Stimulated activated CD4-positive, alpha-beta T cell treated with anti-CD3 and anti-CD28 coated beads, TNF-alpha, amount 100 ng/mL, for 48 hours (primary cell): ENCODE measurements at places on chromosomes 5 and 9.

DNA sequence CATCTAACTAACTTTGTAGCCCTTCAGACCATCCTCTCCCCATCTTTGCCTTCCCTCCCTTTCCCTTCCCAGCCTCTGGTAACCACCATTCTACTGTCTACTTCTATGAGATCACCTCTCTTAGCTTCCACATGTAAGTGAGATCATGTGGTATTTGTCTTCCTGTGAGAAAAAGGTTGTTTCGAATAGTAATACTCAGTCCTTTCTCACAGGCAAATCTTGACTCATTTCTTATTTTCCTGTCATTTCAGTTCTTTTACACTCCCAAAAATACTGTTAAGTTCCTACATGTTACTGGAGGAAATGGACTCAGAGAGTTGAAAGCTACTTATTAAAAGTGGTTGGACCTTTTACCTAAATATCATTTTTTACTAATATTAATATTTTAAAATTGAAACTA is 82.1 kb downstream of the SLF1 start:
- DNase-seq, result no peak

DNA sequence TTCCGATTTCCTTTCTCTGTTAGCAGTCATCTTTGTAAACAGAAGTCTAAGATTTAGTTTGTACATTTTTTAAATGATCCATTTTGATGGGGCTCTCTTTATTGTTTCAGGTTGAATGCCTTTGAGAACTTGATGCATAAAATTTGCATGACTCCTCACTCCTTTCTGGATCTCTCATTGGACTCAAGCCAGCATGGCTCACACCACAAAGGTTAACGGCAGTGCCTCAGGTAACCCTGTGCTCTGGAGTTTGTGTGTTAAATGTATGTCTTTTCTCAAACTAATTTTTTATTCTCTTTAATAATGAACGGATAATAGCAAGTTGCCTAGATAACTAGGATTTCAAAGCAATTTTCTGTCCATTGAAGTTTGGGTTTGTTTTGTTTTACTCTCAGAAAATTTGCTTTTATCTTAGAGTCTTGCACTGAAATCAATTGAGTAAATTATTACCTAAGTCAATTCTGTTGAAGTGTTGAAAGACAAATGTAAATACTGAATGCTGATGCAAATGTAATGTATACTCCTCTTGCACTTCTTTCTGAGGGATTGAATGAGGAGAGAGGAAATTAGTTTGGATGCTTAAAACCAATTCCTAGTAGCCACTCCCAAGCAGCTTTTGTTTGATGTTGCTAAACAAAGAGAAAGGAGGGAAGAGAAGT is 164.6 kb upstream of the DMRT1 start:
- no peak for DNase-seq

GRCh38 chr5:64958757-64959391 is 190.1 kb downstream of the CWC27 start:
- DNase-seq, result no peak

DNA sequence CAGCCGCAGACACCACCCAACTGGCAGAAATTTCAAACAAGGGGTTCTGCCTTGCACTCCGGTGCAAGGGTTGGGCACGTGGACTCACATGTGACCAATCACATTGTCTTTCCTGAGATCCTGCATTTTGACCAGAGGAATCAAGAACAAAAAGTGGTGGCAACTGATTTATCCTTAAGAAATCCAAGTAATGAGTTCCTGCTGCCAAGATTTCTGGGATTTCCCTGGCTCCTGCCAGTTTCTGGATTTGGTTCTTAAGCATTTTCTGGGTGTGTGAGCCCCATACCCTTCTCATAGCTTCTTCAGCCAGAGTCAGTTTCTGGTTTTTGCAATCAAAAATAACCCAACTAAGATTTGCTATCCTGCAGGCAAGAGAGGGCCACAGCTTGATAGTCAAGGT is 17.4 kb upstream of the KCNIP1 start:
- DNase-seq, result no peak

DNA sequence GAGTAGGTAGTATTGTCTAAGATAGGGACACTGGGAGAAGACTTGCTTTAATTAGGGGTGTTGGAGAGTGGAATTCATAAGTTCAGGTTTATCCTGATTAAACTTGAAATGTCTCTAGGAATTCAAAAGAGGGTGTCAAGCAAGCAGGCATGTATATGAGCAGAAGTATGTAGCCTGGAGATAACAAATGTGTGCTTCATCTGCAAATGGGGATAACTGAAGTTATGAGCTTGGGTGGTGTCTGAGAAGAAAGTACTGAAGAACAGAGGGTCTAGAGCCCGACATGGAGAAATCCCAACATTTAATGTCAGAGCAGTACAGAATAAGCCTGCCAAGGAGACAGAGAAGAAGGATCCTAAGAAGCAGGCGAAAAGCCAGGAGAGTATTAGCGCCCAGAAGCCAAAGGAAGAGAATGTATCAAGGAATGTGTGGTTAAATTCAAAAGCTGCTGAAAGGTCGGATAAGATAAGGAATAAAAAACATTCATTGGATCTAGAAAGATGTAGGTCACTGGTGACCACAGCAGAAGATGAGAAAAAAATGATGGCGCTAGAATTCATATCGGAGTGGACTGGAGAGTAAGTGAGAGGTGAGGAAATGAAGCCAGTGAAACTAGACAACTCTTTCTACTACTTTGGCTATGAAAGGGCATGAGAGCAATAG is 401.5 kb upstream of the PIK3R1 start:
- DNase-seq, result no peak

- DNase-seq, result no peak
Observed at GRCh38 chr5:75363726-75364495, 26.9 kb downstream of the HMGCR start.

DNA sequence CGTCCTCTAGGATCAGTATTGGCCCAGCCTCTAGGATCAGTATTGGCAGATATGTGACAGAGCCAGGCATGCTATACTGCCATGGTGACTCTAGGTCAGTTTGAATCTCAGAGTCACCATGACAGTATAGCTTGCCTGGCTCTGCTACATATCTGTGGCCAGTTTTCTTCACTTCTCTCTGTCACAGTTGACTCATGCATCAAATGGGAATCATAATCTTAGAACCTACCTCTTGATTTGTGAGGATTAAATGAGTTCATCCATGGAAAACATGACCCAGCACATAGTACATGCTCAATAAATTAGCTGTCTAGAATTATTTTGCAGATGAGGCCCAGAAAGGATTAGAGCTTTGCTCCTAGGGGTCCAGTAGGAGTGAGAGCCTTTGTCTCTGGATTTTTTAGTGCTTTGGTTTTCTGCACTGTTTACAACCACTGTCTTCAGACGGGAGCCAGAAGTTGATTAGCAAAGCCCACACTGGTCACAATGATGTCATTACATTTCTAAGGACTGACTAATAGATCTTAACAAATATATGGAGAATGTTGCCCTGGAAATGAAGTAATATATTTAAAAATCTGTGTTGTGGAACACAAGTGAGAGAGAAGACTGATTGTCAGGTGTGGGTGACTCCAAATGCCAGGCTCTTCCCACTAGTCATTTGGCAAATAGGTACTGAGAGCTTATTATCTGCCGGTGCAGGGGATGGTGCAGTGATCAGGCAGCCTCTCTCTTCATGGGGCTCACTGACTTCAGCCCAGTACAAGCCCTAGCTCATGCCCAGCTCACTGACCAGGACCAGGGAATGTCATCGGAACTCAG is 76.0 kb downstream of the COL15A1 start:
- DNase-seq, result no peak

DNA sequence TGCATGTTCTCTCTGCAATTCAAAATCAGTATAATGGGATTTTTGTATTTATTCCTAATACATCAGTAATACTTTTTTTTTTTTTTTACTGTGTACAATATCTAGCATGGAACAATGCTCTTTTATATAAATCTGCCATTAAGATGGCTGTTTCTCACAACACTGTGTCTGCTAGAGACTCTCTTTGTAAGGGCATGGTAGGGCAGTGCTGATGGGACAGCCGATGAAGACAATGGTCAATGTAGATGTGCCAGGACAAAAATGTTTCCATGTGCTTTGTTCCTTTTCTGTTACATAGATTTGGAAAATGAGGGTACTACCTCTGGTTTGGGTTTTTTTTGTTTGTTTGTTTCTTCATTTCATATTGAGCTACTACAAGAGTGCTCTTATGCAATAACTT is 95.3 kb upstream of the ITGA2 start:
- DNase-seq, result no peak

DNA sequence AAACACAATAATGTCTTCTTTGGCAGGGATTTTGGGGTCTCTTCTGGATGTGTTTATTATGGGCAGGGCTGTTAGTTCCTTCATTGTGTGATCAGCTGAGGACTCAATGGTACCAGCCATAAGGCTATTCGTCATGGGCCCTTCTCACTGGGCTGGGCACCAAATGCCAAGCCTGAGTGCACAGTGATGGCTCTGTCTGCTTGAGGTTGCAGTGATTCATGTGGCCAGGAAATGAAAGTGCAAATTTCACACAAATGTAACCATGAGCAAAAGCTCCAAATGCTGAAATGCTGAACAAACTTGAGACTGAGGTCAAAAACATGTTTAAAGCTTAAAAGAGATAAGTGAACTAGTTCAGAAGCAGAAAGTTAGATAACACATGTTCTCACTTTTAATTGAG is 191.0 kb downstream of the TARS1 start:
- no peak for DNase-seq

DNA sequence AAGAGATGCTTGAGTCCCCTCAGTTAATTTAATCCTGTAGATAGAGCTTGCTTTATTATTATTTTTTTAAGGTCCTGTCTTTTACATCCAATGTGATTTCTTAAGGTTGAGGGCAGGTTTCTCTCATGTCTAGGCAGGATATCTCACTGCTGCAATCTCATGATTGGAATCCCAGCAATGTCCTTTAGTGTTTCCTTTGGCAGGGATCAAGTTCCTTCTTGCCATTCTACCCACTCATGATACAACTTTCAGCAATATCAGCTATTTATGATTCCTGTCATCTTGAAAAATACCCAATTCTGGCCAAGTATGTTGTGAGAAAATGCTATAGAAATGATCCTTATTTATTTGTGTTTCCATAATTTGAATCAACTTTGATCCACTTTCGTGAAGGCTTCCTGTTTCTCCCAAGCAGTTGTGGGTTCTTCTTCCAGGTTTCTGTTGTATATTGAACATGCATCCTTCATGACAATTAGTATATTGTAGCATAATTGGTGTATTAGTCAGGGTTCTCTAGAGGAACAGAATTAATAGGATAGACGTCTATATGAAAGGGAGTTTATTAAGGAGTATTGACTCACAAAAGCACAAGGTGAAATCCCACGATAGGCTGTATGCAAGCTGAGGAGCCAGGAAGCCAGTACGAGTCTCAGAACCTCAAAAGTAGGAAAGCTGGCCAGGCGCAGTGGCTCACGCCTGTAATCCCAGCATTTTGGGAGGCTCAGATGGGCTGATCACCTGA is 18.4 kb upstream of the VPS13A start:
- DNase-seq, result no peak

GRCh38 chr9:34566972-34567371 is 22.6 kb downstream of the CNTFR start:
- no peak for DNase-seq

GRCh38 chr5:13063088-13063487 is 881.4 kb downstream of the DNAH5 start:
- no peak for DNase-seq

- DNase-seq, result no peak
Observed at GRCh38 chr5:140113180-140113698, 670 bp upstream of the PURA start.

- DNase-seq, result no peak
Observed at GRCh38 chr9:7286101-7286500, 513.5 kb downstream of the DMAC1 start.

GRCh38 chr5:112419164-112419985 is at the start of gene EPB41L4A:
Gene EPB41L4A, minus strand, starts transcription at chr5:112419277. Its CDS starts 238 bp downstream, at chr5:112419039.
- no peak for DNase-seq

DNA sequence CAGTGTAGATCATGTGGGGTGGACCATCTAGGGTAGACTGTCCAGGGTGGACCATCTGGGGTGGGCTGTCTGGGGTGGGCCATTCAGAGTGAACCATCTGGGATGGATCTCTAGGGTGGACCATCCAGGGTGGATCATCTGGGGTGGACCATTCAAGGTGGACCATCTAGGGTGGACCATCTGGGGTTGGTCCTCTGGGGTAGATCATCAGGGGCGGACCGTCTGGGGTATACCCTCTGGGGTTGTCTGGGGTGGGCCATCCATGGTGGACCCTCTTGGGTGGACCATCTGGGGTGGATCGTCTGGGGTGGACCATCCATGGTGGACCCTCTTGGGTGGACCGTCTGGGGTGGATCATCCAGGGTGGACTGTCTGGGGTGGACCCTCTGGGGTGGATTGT is 64.3 kb downstream of the KCNT1 start:
- DNase-seq, result no peak

DNA sequence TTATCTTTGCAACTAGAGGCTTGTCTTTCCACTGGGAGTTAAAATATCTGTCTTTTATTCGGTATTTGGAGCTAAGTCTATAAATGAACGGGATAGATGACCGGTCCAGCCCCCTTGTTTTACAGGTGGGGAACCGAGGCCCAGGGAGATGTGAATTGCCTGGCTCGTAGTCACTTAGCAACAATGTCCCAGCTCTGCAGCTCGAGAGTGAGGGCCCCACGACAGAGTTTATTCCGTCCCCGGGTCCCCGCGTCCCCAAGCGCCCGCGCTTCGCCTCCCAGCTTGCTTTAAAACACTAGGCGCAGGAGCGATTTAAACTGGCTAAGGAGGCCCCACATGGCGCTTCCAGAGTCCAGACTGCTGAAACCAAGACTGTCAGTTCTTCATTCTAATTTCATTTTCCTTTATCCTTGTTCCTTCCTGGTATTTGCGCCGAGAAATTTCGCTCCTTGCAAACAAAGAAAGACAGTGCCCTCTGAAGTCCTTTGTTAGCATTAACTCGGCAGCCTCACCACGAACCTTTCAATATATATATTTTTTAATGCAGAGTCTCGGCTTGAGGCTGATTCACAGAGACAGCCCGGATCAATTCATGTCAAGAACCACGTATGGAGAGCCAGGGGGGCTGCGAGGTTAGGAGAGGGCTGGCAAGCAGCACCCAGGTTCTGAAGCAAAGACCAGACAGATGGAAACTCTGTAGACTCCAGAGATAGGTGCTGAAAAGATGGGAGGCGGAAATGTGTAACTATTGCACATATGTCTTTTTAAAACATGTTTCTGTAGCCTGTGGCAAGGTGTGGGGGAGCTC is 1.4 kb upstream of the ENC1 start:
- no peak for DNase-seq

- no peak for DNase-seq
Observed at GRCh38 chr9:114701988-114702387, 20.0 kb upstream of the TEX48 start.

GRCh38 chr9:93209097-93209496 is 25.2 kb downstream of the WNK2 start:
- no peak for DNase-seq

- DNase-seq, result no peak
Observed at GRCh38 chr5:34738381-34738780, 82.3 kb downstream of the RAI14 start.

- no peak for DNase-seq
Observed at GRCh38 chr9:81591791-81592190, 97.6 kb downstream of the TLE1 start.

- DNase-seq, result no peak
Observed at GRCh38 chr9:122961139-122961538, 20.3 kb downstream of the RABGAP1 start.

DNA sequence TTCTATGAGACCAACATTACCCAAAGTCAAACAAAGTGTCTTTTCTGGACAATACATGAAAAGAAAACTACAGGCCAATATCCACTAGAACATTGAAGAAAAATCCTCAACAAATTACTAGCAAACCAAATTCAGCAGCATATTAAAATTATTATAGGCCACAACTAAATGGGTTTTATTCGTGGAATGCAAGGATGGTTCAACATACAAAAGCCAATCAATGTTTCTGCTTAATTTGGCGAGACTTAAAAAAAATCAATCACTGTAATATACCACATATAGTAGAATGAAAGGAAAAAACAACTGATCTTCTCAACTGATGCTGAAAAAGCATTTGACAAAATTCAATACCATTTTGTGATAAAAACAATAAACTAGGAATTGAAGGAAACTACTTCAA is 51.8 kb upstream of the FNIP1 start:
- no peak for DNase-seq
